Stimulated activated CD4-positive, alpha-beta T cell treated with anti-CD3 and anti-CD28 coated beads, Interleukin-1b, Interleukin-23, amount 100 ng/mL, for 1 hour (primary cell): ENCODE measurements at places on chromosomes 16 and 17.

DNA sequence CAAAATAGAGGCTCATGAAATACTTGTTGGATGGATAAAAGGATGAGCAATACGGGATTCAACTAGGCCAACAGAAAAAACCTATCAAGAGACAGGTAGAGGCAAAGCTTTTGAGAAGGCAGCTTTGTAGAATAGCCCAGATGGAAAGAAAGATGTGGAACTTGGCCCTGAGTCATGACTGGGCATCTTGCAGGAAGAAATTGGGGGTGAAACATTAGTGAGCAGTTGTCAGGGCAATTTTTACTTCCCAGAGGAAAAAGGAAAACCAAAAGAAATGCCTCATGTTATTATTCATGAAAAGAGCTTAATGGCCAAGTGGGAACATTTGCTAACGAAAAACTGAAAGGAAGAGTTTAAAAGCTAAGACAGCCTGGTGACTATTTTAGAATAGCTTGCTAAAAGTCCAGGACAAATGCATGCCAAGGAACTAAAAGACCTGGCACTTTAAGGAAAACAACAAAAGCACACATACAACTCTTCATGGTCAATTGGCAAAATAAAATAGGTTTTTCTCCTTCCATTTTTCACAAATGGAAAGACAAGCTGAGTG, 180.1 kb downstream of the HS3ST3A1 start:
- DNase-seq = no peak

GRCh38 chr16:11871193-11871592, 19.9 kb upstream of the RSL1D1 start:
- DNase-seq = no peak

DNA sequence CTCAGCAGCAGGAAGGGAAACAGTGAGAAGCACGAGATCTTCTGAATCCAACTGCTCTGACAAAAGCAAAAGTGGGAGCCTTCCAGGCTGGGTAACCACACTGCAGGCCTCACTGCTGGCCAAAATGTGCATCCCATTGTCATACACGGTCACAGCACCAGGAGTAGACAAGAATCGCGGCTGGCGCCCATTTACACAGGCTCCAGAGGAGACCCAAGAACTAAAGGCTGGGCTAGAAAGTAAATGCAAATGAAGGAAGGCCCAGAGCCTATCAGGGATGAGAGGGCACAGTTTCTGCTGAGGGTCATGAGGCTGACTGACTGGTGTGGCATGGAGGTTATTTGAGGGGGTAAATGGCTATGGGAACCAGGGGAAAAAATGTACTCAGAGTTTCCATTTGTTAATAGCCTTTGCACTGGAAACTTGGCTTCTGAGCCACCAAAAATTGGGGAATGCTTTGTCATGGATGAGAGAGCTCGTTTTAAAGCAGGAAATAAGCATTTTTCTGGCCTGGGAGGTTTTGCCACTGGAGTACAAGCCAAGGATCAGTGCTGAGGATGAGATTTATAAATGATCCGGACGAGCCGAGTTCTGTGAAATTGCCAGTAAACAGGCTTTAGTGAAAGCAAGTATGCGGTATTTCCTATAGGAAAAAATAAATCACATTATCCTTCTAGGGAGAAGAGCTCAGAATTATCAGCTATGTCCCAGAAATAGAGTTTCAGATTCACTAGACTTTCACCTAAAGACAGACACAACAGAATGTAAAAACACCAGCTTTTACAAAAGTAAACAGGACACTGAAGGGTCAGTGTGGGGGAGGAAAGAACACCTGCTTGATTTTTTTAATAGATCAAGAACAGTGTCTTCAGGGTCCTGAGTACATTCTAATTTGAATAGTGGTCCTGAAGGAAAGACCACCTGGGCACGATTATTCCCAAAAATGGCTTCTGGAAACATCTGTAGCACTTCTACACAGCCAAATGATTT, 66.9 kb upstream of the GSG1L start:
- no peak for DNase-seq

DNA sequence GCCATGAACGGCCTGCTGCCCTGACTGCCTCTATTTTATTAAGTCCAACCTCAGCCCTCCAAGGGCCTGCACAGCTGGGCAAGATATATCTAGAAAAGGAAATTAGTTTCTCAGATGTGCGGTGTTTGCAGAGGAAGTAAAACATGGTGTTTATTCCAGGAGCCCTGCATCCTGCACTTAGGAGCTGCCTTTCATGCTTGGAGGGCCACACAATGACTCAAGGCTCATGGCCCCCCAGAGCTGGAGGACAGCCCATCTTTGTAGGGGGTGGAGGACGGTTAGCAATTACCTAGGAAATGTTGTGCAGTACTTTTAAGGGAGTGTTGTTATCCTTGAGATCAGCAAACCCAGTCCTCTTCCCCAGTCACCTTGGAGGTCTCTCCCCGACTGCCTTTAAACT, 80.5 kb downstream of the COPRS start:
- no peak for DNase-seq

- DNase-seq = no peak
Observed at GRCh38 chr17:33686171-33686570, 393.1 kb upstream of the ASIC2 start.

GRCh38 chr17:38748149-38748891, at the start of gene PCGF2:
Gene PCGF2 (minus strand): TSS chr17:38748336. CDS start chr17:38740402, 7,934 bp downstream.
- no peak for DNase-seq

DNA sequence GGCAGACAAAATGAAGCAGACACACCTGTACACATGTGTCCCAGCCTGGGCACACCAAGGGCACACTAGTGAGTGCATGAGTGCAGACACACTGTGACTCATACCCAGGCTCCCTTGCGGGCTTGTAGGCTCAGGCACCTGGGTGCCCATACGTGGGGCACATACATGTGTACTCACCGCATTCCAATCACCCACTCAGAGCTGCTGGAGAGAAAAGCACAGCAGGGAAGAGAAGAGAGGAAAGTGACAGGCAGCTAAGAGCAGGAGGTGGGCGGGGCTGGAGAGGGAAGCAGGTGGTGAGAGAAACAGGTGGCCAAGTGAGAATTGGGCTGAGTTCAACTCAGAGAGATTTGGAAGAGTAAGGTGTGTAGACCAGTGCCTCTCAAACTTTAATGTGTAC, 54.0 kb downstream of the TMEM132E start:
- DNase-seq = no peak

- no peak for DNase-seq
Observed at GRCh38 chr17:8386841-8387240, 3.8 kb upstream of the RPL26 start.

DNA sequence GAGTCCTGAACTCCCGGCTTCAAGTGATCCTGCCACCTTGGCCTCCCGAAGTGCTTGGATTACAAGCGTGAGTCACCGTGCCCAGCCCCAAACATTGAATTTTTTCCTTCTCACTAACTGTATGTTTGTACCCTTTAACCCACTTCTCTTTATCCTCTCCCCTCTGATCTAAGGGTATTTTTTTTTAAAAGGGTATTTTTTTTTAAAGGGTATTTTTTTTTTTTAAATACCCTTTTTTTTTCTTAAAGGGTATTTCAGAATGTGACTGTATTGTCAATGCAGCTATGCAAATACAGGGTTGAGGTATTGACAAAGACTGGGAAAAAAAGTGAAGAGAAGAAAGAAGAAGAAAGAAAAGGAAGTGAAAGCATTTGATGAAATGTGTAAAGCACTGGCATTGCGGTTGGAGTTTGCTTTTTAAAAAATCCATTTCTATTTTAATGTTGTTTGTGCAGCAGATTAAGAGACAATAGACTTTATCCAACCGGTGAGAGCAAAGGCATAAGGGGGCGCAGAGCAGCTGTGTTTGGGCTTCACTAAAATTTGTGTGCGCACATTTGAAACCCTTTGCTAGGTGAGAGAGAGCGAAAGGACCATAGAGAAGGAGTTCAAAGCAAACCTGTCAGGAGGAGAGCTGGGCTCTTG, 42.4 kb downstream of the SYT17 start:
- DNase-seq = no peak

DNA sequence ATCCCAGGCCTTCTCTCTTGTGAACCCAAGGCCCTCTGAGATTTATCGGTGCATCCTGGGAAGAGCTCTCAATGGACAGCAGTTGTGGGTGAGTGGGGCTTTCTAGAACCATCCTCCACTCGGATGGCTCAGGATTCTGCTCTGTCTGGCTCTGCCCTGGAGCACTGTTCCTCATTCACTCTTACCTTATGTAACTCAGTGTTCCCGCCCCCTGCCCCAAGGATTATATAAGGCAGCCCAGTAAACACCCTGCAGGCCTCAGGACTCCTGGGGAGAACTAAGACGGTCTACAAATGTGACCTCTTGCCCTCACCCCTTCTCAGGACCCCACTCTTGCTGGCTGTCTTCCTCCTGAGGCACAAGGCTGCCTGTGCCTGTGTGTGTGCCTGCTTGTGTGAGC, 3.8 kb downstream of the RPRML start:
- no peak for DNase-seq

DNA sequence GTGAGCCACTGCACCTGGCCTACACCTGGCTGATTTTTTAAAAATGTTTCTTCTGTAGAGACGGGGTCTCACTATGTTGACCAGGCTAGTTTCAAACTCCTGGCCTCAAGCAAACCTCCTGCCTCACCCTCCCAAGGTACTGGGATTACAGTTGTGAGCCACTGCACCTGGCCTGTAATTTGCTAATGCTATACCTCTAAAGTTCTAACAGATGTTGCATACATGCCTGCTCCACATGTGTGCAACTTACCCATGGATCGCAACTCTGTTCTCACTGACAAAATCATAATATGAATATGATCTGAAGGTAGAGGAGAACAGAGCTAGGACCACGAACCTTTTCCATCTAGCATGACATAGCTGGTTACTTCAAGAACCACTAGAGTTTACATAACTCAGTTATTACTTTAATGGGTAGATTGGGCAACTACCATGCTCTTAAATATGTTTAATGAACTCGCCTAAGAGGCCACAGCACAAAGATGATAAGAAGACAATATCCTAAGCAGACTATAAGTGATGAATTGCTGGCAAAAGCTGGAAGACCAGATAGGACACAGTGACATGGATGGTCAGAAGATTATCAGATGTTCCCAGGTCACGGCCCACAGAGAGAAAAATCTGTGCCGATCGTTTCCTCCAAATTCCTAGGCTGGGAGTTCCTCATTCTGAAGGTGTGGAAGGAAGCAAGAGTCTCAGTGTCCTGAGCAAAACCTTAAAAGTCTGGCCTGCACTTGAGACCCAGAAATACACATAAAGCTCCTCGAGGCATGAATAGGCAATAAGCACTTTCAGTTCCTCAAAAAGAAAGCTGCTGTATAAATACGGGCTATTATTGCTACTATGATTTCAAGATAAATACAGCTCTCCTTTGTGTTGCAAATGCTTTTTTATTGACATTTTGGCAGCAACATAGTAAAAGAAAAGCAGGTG, 53.6 kb upstream of the ICAM2 start:
- no peak for DNase-seq

GRCh38 chr17:2521257-2521656, 9.6 kb upstream of the METTL16 start:
- DNase-seq = no peak

DNA sequence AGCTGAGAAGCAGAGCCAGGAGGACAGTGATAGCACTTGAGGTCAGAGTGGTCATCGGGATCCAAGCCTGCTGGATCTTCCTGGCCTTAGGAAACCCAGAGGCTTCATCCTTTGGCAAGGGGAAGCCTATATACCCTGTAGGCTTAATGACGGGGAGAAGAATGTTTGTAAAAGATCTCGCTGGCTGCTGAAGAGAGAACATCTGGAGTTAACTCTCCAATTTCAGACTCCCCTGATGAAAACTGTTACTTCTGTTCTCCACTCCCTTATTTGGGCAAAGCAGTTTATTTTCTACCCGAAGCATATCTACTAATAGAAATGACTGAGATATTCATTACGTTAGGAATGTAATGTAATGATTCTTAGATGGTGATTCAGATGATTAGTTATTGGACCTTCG, 487.0 kb downstream of the CDH13 start:
- no peak for DNase-seq

DNA sequence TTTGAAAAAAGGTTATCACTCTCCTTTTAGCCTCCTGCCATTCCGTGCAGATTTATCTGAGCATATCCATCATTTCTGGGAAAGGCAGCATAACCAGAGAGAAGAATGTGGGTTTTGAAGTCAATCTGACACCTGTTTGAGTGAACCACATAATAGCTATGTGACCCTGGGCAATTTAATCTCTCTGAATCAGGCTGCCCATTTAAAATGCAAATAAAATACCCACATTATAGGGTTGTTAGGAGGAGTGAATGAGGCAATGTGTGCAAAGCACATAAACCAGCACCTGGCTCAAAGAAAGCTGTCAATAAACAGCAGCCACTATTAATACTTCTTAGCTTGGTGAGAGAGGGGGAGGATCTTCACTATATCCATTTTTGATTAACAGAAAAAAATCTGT, 88.0 kb downstream of the CACNG1 start:
- DNase-seq = no peak

DNA sequence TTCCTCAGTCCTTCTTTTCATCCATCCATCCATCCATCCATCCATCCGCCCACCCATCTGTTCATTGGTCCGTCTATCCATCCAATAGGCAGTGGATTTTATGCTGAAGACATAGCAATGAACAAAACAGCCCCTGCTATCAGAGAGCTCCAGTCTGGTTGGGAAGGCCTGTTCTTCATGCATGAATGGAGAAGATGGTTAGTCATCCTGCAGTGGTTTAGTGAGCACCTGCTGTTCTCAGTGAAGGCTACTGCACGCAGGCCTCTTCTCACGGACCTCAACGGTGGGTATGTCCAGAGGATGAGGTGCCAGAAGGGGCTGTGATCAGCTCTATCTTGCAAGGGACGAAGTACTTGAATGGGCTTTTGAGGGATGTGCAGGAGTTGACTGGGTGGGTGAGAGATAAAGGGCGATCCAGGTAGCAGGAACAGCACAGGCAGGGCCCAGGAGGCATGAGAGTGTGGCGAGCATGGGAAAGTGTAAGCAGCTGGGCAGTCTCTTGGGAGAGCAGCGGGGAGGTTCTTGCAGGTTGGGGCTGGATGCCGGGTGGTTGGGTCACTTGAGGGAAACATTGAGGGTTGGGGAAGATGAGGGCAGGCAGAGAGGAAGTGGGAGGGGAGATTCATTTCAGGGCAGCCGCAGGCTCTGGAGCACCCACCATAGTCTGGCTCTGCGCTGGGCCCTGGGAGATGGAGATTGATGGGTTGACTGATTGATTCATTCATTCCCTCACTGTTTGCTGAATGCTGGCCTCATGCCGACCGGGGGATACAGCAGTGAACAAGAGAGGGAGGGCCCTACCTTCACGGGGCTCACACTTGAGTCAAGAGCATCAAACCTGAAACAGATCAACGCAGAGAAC, 115.0 kb upstream of the CIBAR2 start:
- no peak for DNase-seq

DNA sequence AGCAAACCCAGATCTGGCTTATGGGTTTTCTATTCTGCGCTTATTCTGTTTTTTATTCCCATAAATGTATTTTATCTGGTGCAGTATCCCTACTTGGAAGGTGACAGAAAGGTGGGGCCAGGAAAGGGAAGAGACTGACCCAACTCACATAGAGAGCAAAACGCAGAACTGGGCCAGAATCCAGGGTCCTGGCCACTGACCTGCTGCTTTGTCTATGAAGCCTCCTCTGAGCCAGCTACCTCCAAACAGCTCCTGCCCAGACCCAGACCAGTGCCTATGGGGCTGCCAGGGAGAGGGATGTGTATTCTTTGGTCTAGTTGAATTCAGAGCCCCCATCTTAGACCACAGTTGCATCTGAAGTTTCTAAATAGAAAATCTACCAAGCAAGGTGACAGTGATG, 36.4 kb upstream of the CES5A start:
- DNase-seq = no peak
